Neural crest cell (in vitro differentiated cells): ENCODE measurements at places on chromosomes 13 and 19.

DNA sequence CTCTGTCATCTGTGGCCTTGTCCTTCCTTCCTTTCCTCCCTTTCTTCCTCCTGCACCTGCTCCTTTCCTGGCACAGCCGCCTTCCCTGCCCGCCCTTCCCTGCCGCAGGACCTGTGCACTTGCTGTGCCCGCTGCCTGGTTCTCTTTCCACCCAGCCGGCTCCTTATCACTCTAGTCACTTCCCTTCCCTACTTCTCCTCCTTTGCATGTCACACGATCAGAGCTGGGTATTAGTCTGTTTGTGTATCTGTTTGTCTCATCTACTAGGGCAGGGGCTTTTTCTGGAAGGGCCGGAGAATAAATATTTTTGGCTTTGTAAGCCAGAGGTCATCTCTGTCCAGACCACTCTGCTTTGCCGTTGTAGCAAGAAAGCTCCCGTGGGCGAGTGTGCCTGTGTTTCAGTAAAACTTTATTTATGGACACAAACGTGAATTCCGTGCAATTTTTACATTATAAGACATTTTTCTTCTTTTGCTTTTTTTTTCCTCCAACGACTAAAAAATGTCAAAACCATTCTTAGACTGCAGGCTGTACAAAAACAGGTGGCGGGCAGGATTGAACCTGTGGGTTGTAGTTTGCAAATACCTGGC lies 6.1 kb downstream of the KDM4B start:
- H3K4me1 ChIP-seq, result peaks cover 48% of the 10 kb centered on the region
- H3K27me3 ChIP-seq, result peaks cover 5% of the 10 kb centered on the region
- DNase-seq, result no peak
- no peaks in the 10 kb centered on the region for H3K36me3 ChIP-seq

- no peaks in the 10 kb centered on the region for H3K36me3 ChIP-seq
- H3K4me1 ChIP-seq, result no peaks in the 10 kb centered on the region
- DNase-seq, result no peak
- H3K4me3 ChIP-seq, result no peak overlapping the region
- no peak overlapping the region for H3K27ac ChIP-seq
These were observed 38.7 kb upstream of the POMP start for GRCh38 chr13:28620011-28620830.

- peaks cover 79% of the 10 kb centered on the region for H3K27me3 ChIP-seq
- no peaks in the 10 kb centered on the region for H3K4me1 ChIP-seq
- no peak overlapping the region for H3K27ac ChIP-seq
These were observed 11.7 kb upstream of the ZNF181 start for GRCh38 chr19:34722353-34722752.

- H3K27ac ChIP-seq, result no peak overlapping the region
- no peak for DNase-seq
- H3K36me3 ChIP-seq, result no peaks in the 10 kb centered on the region
These were observed 4.3 kb upstream of the LATS2 start for GRCh38 chr13:21065686-21066085.

- peaks cover 54% of the 10 kb centered on the region for H3K27me3 ChIP-seq
- no peaks in the 10 kb centered on the region for H3K36me3 ChIP-seq
- H3K4me1 ChIP-seq, result no peaks in the 10 kb centered on the region
- no peak overlapping the region for H3K4me3 ChIP-seq
- DNase-seq, result peak; percentile 22
These were observed 7.2 kb upstream of the CEACAM8 start for GRCh38 chr19:42601811-42602443.

DNA sequence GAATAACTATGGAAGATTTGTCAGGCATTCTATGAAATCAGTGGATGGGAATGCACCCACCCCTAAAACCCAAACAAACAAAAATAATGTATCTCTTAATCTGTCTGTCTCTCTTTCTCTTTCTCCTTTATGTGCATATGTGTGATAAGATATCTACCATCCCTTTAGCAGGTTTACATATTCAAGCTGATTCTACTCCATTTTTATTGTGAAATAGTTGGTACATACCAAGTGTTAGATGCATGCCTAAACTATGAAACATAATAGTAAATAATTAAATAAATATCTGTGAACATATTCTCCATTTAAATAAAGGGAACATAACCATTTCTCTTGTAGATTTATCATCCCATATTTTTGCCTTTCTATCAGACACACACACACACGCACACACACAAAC lies 121.8 kb upstream of the PCDH9 start:
- H3K27ac ChIP-seq, result no peak overlapping the region
- peaks cover 6% of the 10 kb centered on the region for H3K4me1 ChIP-seq
- H3K4me3 ChIP-seq, result no peak overlapping the region
- no peak for DNase-seq
- peaks cover 2% of the 10 kb centered on the region for H3K36me3 ChIP-seq

- no peak overlapping the region for H3K4me3 ChIP-seq
- no peaks in the 10 kb centered on the region for H3K36me3 ChIP-seq
- H3K27me3 ChIP-seq, result no peaks in the 10 kb centered on the region
These were observed 219.9 kb downstream of the GPC5 start for GRCh38 chr13:91618315-91618714.

GRCh38 chr13:113838711-113839201 lies 25.1 kb downstream of the GAS6 start:
- no peak overlapping the region for H3K4me3 ChIP-seq
- H3K4me1 ChIP-seq, result peaks cover 12% of the 10 kb centered on the region
- H3K27ac ChIP-seq, result no peak overlapping the region
- no peaks in the 10 kb centered on the region for H3K27me3 ChIP-seq
- no peak for DNase-seq
- no peaks in the 10 kb centered on the region for H3K36me3 ChIP-seq

DNA sequence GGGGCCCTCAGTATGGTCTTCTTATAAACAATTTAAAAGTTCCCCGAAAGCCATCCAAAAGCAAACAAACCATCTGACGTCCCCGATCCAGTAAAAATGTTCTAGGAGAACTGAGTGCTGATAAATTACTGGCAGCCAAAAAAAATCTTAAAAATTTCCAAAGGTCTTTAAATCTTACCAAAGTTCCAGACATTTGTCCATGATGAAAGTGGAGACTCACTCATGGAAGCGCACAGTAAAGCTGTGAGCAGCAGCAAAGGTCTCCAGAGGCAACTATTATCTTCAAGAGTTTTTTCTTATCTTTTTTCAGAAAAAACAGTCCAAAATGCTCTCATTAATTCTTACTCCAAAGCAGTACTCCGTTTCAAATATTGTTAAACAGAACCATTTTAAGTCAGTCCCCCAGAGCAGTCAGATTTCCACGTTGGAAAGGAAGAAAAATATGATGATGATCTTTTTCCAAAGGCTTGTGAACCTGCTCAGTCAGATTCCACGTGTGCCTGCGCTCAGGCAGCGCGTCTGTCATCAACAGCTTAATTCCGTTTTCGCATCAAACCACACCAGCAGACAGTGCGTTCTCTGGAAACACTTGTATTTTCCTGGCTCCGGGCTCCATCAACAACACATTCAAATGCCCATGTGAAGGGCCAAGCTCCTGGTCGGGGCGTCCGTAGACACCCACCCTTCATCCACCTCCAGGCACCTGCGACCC lies 85.4 kb downstream of the COL4A1 start:
- no peak for DNase-seq
- H3K27ac ChIP-seq, result peak overlapping the region; percentile 35

- no peaks in the 10 kb centered on the region for H3K36me3 ChIP-seq
- H3K27me3 ChIP-seq, result peaks cover 2% of the 10 kb centered on the region
- no peak for DNase-seq
- no peak overlapping the region for H3K4me3 ChIP-seq
- H3K27ac ChIP-seq, result no peak overlapping the region
These were observed 10.6 kb upstream of the PNMA8A start for GRCh38 chr19:46481947-46482346.

GRCh38 chr13:51122868-51123566 lies 11.9 kb upstream of the C13orf42 start:
- H3K27me3 ChIP-seq, result peaks cover 12% of the 10 kb centered on the region
- DNase-seq, result no peak
- H3K27ac ChIP-seq, result no peak overlapping the region

DNA sequence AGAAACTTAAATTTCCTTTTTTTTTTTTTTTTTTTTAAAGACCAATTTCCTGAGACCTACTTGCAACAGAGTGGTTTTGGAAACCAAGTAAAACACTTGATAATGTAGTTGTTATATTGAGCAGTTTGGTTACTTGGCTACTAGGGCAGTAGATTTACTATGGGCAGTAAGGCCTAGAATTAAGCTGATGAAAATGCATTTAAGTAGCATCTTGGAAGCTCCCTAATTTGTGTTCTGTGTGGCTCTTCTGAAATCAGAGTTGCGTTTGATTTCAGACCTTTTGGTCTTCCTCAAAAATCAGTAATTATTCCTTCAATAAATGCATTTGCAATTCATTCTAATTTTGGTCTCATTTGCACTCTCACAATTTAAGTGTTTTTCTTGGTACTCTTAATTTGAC lies 810 bp downstream of the GPR180 start:
- H3K27me3 ChIP-seq, result no peaks in the 10 kb centered on the region
- peaks cover 6% of the 10 kb centered on the region for H3K36me3 ChIP-seq
- peak overlapping the region; percentile 62 for H3K27ac ChIP-seq
- peak overlapping the region; percentile 92 for H3K4me3 ChIP-seq

- H3K4me3 ChIP-seq, result no peak overlapping the region
- peaks cover 11% of the 10 kb centered on the region for H3K4me1 ChIP-seq
- peaks cover 3% of the 10 kb centered on the region for H3K27me3 ChIP-seq
- peak; percentile 47 for DNase-seq
- H3K27ac ChIP-seq, result no peak overlapping the region
- no peaks in the 10 kb centered on the region for H3K36me3 ChIP-seq
These were observed 21.7 kb upstream of the CALM3 start for GRCh38 chr19:46579361-46579879.

- DNase-seq, result peak; percentile 12
- peaks cover 34% of the 10 kb centered on the region for H3K4me1 ChIP-seq
- no peaks in the 10 kb centered on the region for H3K27me3 ChIP-seq
- H3K27ac ChIP-seq, result no peak overlapping the region
- H3K36me3 ChIP-seq, result peaks cover 3% of the 10 kb centered on the region
These were observed 115.0 kb downstream of the GGACT start for GRCh38 chr13:100473501-100474044.

DNA sequence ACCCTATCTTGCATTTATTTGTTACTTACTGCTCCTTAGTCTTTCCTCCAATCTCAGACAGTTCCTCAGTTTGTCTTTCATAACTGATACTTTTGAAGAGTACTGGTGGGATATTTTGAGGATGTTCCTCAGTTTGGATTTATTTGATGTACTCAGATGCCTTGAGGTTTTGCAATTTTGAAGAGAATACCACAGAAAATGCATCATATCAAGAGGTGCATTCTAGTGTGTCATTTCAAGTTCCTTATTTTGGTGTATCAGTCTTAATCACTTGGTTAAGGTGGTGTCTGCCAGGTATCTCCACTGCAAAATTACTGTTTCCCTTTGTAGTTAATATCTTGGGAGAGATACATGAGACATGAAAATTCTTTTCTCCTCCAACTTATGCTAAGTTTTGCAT lies 75.1 kb downstream of the URI1 start:
- DNase-seq, result no peak
- H3K36me3 ChIP-seq, result peaks cover 26% of the 10 kb centered on the region
- H3K4me3 ChIP-seq, result no peak overlapping the region
- H3K27me3 ChIP-seq, result no peaks in the 10 kb centered on the region
- H3K4me1 ChIP-seq, result no peaks in the 10 kb centered on the region

GRCh38 chr13:60571571-60571970 lies 174.6 kb downstream of the TDRD3 start:
- no peaks in the 10 kb centered on the region for H3K27me3 ChIP-seq
- H3K4me1 ChIP-seq, result peaks cover 28% of the 10 kb centered on the region
- no peak overlapping the region for H3K4me3 ChIP-seq
- peaks cover 24% of the 10 kb centered on the region for H3K36me3 ChIP-seq
- H3K27ac ChIP-seq, result peak overlapping the region; percentile 53

DNA sequence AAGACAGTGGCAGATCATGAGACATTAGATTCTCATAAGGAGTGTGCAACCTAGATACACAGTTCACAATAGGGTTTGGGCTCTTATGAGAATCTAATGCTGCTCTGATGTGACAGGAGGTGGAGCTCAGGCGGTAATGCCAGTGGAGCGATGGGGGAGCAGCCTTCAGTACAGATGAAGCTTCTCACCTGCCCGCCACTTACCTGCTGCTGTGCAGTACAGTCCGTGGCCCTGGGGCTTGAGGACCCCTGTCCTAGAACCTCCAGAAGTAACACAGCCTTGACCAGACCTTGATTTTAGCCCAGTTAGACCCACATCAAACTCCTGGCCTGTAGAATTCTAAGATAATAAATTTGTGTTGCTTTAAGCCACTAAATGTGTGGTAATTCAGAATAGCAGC lies 215.1 kb upstream of the MIR17HG start:
- peaks cover 40% of the 10 kb centered on the region for H3K4me1 ChIP-seq
- H3K27me3 ChIP-seq, result no peaks in the 10 kb centered on the region
- H3K36me3 ChIP-seq, result peaks cover 4% of the 10 kb centered on the region
- no peak for DNase-seq
- H3K4me3 ChIP-seq, result no peak overlapping the region

- peaks cover 33% of the 10 kb centered on the region for H3K27me3 ChIP-seq
- DNase-seq, result no peak
- no peaks in the 10 kb centered on the region for H3K4me1 ChIP-seq
- H3K4me3 ChIP-seq, result no peak overlapping the region
- H3K36me3 ChIP-seq, result peaks cover 3% of the 10 kb centered on the region
- H3K27ac ChIP-seq, result no peak overlapping the region
These were observed 6.6 kb downstream of the CLDN10 start for GRCh38 chr13:95559100-95559499.

GRCh38 chr13:29888306-29888705 lies 37.9 kb upstream of the UBL3 start:
- DNase-seq, result no peak
- peak overlapping the region; percentile 52 for H3K4me3 ChIP-seq
- no peaks in the 10 kb centered on the region for H3K27me3 ChIP-seq
- H3K36me3 ChIP-seq, result no peaks in the 10 kb centered on the region
- H3K4me1 ChIP-seq, result peaks cover 74% of the 10 kb centered on the region

DNA sequence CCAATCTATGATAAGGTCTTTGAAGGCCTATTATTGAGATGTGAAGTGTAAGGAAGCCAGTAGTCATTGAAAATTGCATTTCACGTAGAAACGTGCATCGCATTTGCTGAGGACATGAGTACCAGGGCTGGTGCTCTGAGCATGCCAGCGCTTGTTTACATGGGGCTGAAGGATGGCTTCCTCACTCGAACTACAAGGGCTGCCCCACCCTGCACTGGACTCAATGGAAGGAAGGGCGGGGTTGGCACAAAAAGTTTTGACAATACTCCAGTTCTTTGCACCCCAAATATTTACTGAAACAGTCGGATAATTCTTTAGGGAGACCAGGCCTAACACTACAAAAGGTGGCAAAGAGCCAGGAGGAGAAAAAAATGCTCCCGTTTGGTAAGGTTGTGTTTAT lies 28.9 kb upstream of the MED4 start:
- no peaks in the 10 kb centered on the region for H3K36me3 ChIP-seq
- no peak overlapping the region for H3K27ac ChIP-seq
- peaks cover 8% of the 10 kb centered on the region for H3K4me1 ChIP-seq
- no peak for DNase-seq
